Germinal center (tissue), 1 donor: ENCODE measurements at places on chromosomes 16 and 17.
A peak's percentile ranks its signal among the peaks of the same experiment; 100 is the strongest.

- no peak for DNase-seq
Observed at GRCh38 chr17:7811251-7811650, 22.8 kb upstream of the KDM6B start.

DNA sequence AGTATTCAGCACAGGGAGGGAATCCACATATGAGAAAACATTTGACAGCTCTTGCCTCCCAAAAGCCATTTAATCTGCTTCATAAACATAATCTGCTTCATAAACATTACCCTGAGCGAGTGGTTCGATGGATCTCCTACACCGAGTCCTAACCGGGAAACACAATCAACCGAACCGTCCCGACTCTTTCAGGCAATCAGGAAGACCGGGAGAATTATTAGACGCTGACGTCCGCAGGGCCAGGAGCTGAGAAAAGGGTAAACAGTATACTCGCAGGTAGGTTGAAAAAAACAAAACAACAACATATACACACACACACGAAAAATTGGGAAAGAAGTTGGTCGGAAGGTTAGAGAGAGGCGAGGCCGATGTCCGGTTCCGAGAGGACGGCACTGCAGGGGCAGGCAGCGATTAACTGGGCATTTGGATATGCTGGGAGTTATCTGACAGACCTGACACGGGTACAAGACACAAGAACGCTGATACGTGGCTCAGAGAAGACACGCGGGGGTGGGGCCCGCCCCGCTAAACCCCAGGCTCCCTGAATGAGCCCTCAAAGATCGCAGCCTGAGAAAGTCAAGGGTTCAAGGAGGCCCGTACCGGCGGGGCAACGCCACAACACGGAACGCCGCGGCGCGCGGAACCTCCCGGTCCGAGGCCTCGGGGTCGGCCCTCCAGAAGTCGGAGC lies 585 bp downstream of the AP1G1 start:
- no peak for DNase-seq

DNA sequence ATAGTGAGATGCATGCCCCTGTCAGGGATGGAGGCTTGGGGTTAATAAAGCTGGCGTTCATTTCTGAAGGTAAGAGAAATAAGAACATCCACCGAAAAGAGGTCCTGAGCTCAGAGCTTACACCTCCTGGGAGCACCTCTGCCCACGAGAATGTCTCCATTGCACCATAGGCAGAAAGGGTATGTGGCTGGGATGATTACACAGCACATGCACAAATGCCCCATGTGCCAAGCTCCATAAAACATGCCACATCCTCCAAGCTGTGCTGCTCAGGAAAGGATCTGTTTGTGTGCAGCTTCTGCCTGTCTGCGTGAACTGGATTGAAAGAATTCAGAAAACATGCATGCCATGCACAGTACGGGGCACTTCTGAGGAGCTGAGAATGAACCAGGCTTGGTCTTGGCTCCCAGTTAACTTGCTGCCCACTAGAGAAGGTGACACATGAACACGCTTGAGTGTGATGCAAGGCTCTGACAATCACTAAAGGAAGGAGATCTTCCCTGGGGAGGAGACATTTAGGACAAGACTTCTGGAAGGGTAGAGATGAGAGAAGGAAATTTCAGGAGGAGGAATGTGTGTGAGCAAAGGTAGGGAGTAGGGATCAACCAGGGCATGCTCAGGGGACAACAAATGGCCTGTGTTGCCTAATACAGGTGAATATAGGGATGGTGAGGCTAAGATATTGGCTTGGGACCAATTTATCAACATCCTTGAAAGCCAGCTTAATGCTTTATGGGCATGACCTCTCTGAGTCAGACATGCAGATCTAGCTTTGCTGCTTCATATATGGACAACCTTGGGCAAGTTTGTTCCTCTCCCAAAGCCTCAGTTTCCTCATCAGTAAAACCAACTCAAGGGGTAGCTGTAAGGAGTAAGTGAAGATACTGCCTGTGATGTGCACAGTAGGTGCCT lies 32.0 kb upstream of the SMPD3 start:
- DNase-seq = no peak

- DNase-seq = no peak
Observed at GRCh38 chr17:8360751-8361150, 15.8 kb downstream of the KRABD2 start.

GRCh38 chr17:72302735-72303134 lies 181.9 kb downstream of the SOX9 start:
- no peak for DNase-seq

DNA sequence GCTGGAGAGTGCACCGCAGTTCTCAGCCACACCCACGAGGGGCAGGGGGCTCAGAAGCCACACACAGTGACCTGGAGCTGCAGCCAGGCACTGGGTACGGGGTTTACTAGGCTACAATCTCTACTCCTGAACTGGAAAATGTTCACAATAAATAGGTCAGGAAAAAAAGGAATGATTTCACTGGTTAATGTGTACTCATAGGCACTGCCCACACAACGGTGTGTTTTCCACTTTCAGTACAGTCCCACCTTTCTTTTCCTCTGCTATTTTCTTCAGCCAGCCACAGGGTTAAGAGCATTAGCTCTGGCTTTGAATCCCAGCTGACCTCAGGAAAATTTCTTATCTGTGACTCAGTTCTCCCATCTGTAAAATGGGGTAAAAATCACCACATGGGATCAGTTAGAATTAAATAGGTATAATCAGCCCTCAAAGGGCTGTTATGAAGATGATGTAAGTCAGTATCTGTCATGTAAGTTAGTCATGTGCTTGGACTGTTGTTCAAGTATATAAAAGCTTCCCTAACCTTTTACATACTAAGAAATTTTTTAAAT lies 35.7 kb downstream of the ZCCHC14 start:
- DNase-seq = no peak

- no peak for DNase-seq
Observed at GRCh38 chr17:50165867-50166517, at the start of gene SGCA. TSS of gene SGCA (plus strand) at chr17:50166005. CDS start at chr17:50166041, 36 bp downstream.

GRCh38 chr16:85259115-85259831 lies 147.0 kb upstream of the CIBAR2 start:
- DNase-seq = no peak

DNA sequence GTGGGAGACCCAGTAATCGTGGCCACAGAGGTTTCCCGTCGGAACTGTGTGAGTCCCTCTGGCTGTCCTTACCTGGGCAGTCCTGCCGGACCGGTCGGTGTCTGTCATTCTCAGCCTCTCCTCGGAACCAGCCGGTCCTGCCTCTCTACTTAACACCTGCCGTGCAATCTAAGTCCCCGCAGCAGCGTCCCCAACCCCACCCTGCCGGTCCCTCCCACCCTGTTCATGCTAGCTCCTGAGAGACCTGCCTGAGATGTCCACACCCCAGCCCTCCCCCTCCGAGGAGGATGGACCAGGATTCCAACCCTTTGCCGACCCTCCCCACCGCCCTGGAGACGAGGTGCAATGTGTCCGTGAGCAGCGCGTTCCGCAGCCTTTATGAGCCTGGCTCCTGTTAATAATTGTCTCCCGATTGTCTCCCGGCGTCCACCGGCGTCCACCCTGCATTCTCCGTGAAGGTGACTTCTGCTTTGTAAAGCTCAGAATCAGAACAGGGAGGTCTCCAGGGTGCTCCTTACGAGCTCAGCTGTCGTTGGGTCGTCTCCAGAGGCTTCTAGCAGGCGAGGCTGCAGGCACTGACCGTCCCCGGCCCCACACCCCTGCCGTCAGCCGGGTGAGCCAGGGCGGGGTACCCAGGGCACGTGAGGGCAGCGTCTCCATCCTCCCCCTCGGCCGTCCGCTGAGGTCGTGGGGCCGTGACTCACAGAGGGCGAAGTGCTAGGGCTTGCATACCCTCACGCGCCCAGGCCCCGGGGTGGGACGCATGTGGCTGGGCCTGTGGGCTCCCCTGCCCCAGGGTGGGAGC lies 10.1 kb downstream of the METRNL start:
- no peak for DNase-seq

DNA sequence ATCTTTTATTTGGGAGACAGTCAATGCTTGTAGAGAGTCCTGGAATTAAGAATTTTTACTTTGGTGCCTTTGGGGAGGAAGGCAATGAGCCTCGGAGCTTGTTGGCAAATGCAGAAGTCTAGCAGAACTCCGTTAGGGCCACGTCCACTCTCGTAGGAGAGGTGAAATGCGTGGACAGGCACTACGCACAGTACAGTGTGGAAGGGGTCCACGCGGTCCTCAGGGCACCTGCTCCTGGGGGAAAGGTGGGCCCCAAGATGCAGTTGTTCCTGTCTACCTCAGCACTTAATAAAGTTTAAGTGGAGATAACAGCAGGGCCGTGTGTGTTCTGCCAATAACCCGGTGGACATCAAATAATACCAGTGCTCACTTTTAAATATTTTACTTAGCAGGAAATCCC lies 1.8 kb downstream of the RAB11FIP3 start:
- DNase-seq = no peak

- no peak for DNase-seq
Observed at GRCh38 chr16:28098171-28098958, 34.9 kb upstream of the GSG1L start.

DNA sequence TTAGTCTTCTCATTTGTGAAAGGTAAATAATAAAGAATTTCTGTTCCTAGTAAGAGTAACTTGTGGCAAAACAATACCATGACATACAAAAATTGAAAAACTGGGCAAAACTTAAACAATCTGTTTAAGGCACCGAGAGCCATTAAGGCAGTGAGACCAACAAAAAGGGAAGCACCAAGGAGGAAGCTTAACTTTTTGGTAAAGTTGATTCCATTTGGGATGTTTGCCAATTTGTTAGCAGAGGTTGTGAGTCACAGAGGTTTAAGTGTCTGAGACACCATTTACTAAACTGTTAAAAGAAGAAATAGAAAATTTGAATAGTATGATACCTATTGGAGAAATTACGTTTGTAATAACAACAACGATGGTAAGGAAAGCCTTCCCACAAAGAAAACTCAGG lies 4.9 kb downstream of the SLC35G3 start:
- DNase-seq = no peak

- no peak for DNase-seq
Observed at GRCh38 chr16:4850211-4850610, 2.9 kb downstream of the UBN1 start.

DNA sequence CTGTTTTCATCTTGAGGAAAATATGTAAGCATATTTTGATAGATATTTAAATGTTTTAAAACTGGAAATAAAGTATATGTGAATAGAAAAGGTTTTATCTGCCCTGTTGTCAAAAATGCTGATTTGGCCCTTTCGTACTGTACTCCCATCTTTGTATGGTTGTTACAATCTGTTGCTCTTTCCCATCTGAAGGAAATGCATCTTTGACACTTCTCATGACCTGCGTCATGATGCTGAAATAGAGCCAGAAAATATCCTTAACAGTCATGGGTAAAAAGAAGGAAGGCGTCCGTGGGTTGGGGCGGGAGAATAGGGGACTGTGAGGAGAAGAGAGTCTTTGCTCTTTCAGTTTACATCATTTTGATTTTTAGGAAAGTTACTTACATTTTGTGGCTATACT lies 327.7 kb downstream of the BCAS3 start:
- DNase-seq = no peak

DNA sequence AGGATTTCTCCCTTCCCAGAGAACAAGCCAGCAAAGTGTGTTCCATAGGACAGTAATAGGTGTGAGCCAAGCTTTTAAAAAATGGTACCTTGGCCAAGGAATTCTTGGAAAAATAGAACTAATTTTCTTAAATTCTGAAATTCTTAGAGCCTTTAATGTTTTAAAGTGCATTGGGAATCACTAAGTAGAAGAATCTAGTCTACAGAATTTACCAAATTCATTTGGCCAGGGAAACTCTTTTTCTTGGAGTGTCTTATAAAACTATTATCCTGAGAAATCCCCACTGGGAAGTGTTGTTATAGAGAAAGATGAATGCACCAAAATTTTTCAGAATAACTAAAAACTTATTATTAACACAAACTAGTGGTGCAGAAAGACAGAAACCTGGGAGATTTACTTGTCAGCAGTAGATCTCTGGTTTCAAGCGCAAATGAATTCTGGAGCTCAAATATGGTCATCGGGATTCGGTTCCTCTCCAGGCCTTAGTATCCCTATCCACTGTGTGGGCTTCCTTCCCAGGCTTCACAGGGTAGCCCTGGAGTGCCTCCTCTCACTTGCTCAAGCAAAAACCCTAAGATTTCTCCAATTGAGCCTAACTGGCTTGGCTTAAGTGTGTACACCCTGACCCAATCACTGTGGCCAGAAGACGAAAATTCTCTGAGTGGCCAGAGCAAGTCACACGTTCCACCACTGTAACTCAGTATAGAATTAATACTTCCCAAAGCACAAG lies 217.8 kb downstream of the CHD9NB start:
- no peak for DNase-seq

DNA sequence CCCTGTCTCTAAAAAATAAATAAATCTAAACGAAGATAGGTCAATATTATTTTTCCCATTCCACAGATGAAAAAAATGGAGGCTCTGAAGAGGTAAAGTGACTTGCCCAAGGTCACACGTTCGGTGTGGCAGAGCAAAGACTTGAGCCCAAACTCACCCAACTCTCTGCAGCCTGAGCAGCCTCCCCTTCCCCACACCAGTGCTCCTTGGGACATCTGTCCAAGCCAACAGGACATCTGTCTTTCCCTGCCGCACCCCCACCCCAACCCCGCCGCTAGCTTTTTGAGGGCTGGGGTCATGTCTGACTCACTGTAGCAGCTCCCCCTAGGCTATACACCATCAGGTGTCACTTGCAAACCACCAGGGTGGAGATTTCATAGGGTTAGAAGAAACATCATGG lies 5.2 kb upstream of the BEAN1 start:
- no peak for DNase-seq

- peak; percentile 64 for DNase-seq
Observed at GRCh38 chr17:18257982-18258355, 569 bp downstream of the FLII start.

- DNase-seq = no peak
Observed at GRCh38 chr17:37361543-37361942, 14.2 kb upstream of the C17orf78 start.

GRCh38 chr17:50311483-50311882 lies 34.4 kb upstream of the XYLT2 start:
- no peak for DNase-seq

DNA sequence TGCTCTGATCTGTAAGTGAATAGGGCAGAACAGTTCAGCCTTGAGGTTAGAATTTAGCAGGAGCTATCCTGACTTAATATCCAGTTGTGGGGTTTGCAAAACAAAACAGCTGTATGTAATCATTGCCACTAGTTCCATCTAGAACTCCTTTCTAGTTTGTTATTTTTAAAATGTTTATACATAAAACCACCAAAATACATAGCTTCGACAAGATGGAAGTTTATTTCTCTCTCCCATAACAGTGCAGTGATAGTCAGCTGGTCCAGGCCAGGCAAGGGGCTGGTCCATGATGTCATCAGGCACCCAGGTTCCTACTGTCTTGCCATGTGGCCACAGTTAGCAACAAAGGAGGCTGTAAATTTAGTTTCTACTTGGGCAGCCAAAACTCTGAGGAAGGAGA lies 10.5 kb upstream of the PLK1 start:
- no peak for DNase-seq

DNA sequence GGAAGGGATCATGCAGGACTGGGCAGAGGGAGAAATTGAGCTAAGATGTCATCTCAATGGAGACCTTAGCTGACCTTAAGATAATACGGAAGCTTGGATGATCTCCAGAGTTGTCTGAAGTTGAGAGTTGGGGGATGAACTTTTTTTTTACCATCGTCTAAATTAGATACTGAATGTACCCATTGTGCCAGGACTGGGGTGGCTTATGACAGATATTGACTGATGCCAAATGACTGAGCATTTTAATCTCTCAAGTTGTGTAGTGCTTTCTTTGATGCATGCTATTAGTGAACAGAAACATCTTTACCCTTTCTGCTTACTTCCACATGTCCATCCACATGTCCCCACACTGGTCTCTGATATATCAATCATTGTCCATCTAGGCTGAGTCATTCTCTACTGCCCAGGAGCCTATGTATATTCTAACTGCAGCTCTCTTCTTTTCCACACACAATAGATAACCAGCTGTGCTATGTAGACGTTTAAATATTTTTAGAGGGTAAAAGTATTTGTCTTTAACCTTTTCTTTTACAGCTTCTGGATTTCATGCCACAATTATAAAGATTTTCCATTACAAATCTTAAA lies 60.2 kb upstream of the ZKSCAN2 start:
- DNase-seq = no peak
